ENCODE measurements at places on chromosomes 7 and 10.

GRCh38 chr7:27000496-27000895 lies 95.3 kb downstream of the HOXA1 start:
- no peak for DNase-seq

GRCh38 chr7:135775230-135775629 lies 26.6 kb upstream of the FAM180A start:
- DNase-seq: no peak

DNA sequence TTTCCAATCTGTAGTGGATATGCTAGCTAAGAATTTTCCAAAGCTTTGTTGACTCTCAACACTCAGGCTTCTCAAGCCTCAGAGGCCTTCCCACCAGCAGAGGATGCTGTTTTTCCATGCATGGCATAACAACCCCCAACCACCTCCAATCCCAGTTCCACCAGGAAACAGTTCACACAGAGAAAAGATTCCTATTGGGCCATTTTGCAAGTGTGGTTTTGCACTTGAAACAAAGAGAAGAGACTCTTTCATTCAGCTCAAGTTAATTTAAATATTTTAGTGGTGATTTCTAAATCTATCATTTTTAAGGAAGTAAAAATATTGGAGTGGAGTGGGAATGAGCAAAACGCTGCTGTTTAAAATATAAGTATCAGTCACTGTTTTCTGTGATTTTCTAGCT lies 105.6 kb upstream of the COL1A2 start:
- no peak for DNase-seq

GRCh38 chr10:49037187-49037586 lies 78.1 kb downstream of the VSTM4 start:
- no peak for DNase-seq

GRCh38 chr7:111238886-111239285 lies 148.0 kb downstream of the LRRN3 start:
- no peak for DNase-seq

DNA sequence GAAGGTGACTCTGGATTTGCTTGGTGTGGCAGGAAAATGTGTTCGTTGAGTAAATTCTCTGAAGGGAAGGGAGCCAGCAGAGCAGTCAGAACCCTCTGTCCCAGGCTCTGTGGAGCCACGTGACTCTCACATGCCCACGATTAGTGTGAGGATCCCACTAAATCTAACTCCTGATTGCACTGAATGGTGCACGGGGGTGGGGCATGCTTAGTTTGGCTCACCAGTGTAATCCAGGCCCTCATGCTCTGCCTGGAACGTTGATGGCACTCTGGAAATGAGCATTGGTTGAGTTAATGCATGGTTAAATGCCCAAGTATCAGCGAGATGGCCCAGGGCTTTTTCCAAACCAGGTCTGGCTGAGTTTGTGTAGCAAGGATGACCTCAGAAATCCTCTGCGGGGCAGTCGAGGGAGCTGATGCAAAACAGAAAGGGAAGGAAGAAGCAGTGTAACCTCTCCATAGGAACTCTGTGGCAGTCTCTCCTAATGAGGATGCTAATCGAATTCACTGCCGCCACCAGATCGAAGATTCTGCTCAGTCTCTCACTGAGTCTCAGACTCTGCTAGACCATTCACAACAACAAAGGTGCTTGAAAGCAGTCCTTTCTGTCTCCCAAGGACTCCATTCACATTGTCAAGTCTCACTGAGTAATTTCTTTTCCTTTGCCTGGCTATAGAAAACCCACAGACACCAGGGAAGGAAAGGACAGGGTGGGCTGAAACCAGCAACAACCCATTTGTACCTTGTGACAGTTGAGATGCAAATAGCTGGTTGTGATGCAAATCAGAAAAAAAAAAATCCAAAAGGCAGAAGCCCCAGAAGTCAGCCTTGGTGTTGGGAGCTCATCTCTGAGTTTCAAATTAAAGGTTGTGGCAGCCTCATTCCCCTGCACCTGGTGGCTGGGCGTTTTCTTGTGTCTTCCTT lies 98.1 kb downstream of the C10orf105 start:
- DNase-seq: no peak

DNA sequence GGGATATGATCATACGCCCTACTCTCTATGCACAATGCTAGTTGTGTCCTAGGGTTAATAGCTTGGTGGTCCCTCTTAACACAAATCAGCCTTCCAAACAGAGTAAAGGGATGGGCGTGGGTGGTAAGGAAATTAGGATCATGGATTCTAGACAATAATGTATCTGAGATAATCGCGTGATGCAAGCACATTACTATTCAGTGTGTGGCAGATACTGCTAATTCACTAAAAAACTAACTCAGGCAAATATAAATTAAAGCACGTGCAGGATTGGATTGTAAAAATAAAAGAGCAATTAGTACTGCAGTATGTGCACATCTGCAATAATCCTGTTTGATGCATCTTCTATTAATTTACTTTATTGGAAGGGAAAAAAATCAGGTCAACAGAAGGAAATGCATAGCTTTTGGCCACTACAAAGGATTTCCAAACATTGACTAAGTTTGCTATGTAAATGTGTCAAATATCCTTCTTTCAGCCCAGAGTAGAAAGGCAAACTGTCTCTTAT lies 22.0 kb downstream of the TWIST1 start:
- no peak for DNase-seq

GRCh38 chr10:81688459-81688858 lies 186.5 kb upstream of the NRG3 start:
- no peak for DNase-seq

- DNase-seq: no peak
Observed at GRCh38 chr10:28305553-28305952, 2.7 kb upstream of the MPP7 start.

DNA sequence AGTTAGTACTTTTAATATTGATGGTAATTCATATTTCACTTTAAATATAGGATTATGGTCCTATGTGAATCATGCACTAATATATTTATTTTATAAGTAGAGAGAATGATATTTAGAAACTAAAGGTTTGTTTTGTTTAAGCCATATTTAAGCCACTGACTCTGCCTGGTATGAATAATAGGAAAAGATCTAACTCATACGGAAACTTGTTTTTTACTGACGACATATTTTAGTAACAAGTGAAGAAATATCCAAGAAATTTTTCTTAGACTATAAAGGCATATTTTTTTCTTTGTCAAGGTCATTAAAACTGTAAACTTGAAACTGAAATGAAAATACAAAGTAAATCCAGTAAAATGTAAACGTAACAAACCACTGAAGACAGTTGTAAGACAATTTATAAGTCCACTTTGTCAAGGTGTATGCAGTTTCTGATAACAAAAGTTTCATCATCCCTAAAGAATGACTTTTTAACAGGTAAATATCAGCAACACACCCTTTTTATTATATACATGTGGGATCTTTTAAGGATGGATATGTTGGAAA lies 147.1 kb downstream of the PHF14 start:
- no peak for DNase-seq

DNA sequence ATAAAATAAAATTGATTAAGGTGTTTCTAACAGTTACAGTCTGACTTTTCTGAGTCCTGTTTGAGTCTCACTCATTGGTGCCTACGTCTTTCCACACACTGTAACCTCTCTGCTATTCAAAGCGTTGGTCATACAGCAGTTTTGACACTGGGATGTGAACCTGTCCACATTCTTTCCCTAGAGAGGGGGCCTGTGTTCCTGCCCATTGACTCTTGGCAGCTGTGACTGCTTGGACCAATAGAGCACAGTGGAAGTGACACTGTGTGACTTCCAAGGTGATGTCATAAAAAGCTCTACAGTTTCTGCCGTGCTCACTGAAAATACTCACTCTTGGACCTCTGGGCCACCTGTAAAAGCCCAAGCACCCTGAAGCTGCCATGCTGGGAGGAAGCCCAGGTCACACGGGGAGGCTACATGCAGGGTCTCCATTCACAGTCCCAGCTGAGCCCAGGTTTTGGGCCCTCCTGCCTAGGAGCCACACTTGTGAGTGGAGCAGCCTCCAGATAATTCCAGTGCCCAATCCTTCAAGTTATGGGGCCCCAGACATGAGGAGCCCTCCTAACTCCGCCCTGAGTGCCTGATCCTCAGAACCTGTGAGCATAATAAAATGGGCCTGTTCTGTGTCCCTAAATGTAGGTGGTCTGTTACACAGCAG lies 704 bp upstream of the ANTXRL start:
- no peak for DNase-seq

GRCh38 chr7:22992874-22993840 lies 20.8 kb downstream of the HYCC1 start:
- DNase-seq: no peak

DNA sequence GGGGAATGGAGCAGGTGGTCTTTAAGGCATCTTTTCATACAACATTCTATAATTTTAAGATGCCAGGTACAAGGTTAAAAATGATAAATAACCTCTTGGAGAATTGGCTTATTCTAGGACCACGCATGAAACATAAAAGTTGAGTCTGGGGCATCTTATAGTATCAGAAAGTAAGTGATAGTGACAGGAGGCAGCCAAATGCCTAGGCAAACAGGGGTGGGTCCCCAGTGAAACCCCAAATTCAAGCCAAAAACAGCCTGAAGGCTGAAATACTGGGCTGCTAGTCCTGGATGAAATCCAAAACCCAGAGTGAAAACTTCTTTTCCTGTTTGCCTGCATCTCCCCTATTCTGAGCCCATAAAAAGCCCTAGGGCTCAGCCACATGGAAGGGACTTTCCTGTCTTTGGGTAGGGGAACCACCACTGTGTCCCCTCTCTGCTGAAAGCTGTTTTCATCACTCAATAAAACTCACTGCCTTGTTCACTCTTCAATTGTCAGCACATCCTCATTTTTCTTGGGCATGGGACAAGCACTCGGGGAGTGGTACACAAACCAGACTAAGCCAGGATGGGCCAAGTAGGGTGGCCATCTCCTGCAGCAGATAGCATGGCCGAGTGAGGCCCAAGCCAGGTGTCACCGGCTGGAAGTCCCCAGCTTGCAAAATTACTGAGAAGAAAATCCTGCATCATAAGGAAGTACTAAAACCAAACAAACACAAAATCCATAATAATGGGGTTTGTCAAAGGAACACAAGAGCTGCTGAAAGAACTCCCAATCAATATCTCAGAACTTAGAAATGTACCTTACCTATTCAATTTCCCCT lies 241.6 kb upstream of the GALNT17 start:
- no peak for DNase-seq

GRCh38 chr10:71746344-71747037 lies 26.8 kb downstream of the VSIR start:
- no peak for DNase-seq

GRCh38 chr10:4546500-4546899 lies 279.5 kb upstream of the AKR1E2 start:
- no peak for DNase-seq

- no peak for DNase-seq
Observed at GRCh38 chr10:118163217-118163616, 116.5 kb upstream of the RAB11FIP2 start.

GRCh38 chr7:30330134-30331111 lies 46.0 kb downstream of the ZNRF2 start:
- DNase-seq: no peak

- DNase-seq: no peak
Observed at GRCh38 chr7:81207801-81208200, 288.9 kb upstream of the SEMA3C start.

DNA sequence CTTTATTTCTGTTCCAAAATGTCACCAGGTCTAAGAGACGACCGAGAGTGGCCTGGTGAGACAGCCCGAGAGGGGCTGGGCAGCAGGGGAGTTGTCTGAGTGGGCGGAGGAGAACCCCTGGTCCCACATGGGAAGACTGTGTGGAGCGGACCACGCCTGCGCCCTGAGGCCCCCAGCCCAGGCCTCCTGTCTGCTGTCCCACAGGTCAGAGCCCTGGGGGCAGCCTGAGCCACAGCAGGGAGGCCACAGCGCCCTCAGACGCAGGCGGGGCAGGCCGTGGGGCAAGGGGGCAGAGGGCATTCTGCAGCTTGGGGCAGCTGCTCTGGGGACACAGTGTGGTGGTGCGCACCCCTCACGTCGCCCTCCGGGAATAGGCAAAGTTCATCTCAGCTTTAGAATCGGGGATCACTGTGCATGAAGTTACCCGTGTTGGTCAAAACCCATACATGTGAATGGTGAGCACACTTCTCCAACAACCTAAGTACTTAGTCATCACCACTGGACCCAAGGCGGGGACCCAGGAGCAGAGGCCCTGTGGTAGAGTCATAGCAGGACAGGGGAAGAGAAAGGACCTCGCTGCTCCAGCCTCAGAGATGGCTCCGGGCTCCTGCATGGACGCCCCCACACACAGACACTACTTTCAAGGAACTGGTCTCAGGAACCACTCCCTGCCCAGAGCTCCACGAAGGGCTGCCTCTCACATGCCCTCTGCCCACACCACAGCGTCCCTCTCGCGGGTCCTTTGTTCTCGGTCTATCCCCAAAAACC lies 214.7 kb downstream of the ELFN1 start:
- DNase-seq: no peak

DNA sequence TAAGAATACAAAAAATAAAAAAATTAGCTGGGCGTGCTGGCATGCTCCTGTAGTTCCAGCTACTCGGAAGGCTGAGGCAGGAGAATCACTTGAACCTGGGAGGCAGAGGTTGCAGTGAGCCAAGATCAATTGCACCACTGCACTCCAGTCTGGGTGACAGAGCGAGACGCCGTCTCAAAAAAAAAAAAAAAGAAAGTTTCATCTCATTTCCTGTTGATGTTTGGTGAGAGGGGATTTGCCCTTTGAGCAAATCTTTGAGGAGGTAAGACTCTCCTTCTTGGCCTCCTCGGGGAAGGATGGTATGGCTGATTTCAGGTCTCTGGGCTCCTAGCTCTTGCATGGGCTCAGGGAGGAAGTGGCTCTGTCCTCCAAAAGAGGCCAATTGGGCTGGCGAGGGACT lies 3.6 kb upstream of the GRID2IP start:
- no peak for DNase-seq

DNA sequence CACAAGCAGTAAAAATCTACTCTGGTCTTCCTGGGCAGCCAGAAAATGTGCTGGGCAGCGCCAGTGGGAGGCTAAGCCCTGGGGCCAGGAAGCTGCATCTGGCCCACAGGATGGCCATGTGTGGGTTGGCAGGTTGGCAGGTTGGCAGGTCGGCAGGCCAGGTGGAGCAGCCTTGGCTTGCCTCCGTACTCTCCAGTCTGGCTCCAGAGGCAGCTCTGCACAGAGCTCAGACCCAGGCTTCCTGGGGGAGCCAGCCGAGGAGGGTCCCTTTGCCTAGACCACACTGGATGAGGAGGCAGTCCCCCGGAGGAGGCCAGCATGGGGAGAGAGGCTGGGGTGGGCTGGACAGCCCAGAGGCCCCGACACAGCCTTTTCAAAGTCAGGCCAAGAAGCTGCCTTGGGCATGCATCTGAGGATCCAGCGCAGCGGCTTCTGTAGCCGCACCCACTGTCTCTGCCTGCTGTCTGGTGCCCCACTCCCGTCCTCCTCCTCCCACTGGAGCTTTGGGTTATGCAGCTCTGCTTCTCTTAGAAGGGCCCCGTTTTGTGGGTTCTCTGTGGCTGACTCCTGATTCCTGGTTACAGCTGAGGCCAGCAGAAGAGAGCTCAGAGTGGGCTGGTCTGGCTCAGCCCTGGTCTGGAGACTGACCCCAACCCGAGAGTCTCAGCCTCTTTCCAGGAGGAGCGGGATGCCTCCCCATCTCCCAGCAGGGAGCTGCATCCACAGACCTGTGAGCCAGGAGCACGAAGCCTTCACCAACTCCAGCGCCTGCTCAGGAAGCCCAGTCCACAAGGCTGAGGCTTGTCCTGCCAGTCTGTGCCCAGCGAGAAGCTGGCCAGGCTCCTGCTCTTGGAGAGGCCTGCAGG lies 44.6 kb downstream of the CFAP46 start:
- DNase-seq: no peak

All from stimulated activated CD8-positive, alpha-beta memory T cell treated with anti-CD3 and anti-CD28 coated beads, Interleukin-12 subunit alpha, Interleukin-12 subunit beta, amount 100 ng/mL, for 4 hours (primary cell).